Stomach (tissue), 19 donors: ENCODE measurements at places on chromosomes 6 and 20. TPM values are rescaled to one million over a fixed set of nuclear protein-coding genes. Genes with fewer than 3 reads are reported as not detected.

The TTLL9 gene
- not detected for total RNA-seq

The CFB gene
- 316 TPM for total RNA-seq

DNA sequence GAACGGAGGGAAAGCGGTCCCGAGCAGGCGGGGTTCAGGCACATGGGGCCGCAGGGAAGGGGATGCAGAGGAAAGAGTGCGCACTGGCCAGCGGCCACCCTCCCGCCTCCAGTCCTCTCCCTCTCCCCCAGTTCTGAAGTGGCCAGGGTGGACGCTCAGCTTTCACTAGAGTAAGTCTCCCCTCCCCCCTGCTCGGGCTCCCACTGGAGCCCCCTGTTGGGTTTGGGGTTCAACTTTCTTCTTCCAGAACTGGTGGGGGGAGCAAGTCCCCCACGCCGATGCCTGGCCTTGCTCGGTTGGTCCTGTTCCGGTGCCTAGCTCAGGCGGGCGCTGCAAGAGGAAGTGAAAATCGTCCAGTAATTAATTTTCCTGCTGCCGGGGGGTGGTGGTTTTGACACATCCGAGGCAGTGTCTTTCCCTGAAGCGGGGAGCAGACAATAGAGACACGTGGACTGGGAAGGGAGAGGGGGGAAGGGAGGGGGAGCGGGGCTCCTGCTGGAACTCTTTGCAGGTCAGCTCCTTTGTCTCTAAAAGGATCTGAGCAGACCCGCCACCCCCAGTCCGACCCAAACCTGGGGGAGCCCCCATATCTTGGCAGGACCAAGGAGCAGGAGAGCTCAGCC, 824 bp upstream of the SCRT2 start:
- H3K27me3 ChIP-seq, result no peaks in the 10 kb centered on the region
- H3K36me3 ChIP-seq, result no peaks in the 10 kb centered on the region
- H3K4me1 ChIP-seq, result peaks cover 22% of the 10 kb centered on the region
- no peak overlapping the region for H3K27ac ChIP-seq
- H3K4me3 ChIP-seq, result peak overlapping the region; percentile 5

The CST4 gene
- total RNA-seq, result not detected

GRCh38 chr6:38935051-38935450, 113.5 kb upstream of the GLP1R start:
- H3K27me3 ChIP-seq, result no peaks in the 10 kb centered on the region
- no peak overlapping the region for H3K4me3 ChIP-seq
- no peak for DNase-seq
- H3K4me1 ChIP-seq, result no peaks in the 10 kb centered on the region
- H3K27ac ChIP-seq, result no peak overlapping the region

DNA sequence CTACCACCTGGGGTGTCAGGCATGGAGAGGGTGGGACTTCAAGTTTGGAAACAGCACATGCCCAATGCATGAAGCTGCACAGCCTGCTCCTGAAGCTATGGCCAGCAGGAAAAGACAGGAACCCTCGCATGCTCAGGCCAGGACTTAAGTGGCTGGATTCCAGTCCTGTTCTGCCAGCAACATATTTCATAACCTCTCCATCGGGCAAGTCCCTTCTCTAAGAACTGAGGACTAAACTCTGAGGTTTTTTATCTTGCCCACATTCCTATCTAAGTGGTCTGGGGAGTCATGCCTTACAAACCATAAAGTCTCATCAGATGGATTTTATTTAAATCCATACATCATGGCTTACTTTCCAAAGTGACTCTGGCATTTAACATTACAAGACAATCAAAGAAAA, 27.5 kb upstream of the AGPAT4 start:
- no peaks in the 10 kb centered on the region for H3K36me3 ChIP-seq
- no peak overlapping the region for H3K4me3 ChIP-seq
- H3K27ac ChIP-seq, result no peak overlapping the region

The TNFRSF6B gene
- total RNA-seq, result not detected

GRCh38 chr20:2955257-2955970, 82.1 kb downstream of the PTPRA start:
- H3K27me3 ChIP-seq, result no peaks in the 10 kb centered on the region
- H3K4me1 ChIP-seq, result no peaks in the 10 kb centered on the region
- no peak overlapping the region for H3K27ac ChIP-seq
- peaks cover 24% of the 10 kb centered on the region for H3K36me3 ChIP-seq
- H3K4me3 ChIP-seq, result no peak overlapping the region

GRCh38 chr6:71888756-71889340, 2.5 kb downstream of the RIMS1 start:
- peaks cover 46% of the 10 kb centered on the region for H3K27me3 ChIP-seq
- H3K36me3 ChIP-seq, result no peaks in the 10 kb centered on the region
- no peak overlapping the region for H3K27ac ChIP-seq
- H3K4me1 ChIP-seq, result peaks cover 12% of the 10 kb centered on the region

DNA sequence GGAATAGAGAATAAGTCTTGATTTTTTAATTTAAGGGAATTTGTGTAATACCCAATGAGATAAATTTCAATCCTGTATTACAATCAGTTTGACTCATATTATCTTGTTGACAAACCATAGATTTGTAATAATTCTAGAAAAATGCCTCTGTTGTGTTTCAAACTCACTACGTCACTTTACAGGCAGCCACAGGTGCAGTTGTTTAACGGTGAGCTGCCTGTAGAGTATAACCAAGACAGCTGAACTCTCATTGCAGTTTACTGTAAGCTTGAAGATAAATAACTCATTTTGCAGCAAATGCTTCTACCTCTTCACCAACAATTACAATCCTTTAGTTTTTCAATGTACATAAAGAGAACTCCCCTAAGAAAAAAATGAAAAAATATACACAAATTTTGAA, 114.3 kb downstream of the PRKN start:
- no peaks in the 10 kb centered on the region for H3K36me3 ChIP-seq
- no peak for DNase-seq
- H3K27ac ChIP-seq, result no peak overlapping the region
- peaks cover 10% of the 10 kb centered on the region for H3K4me1 ChIP-seq
- no peaks in the 10 kb centered on the region for H3K27me3 ChIP-seq

GRCh38 chr6:95143408-95144180, 433.7 kb upstream of the MANEA start:
- H3K4me1 ChIP-seq, result no peaks in the 10 kb centered on the region
- H3K36me3 ChIP-seq, result no peaks in the 10 kb centered on the region
- no peaks in the 10 kb centered on the region for H3K27me3 ChIP-seq
- no peak for DNase-seq

DNA sequence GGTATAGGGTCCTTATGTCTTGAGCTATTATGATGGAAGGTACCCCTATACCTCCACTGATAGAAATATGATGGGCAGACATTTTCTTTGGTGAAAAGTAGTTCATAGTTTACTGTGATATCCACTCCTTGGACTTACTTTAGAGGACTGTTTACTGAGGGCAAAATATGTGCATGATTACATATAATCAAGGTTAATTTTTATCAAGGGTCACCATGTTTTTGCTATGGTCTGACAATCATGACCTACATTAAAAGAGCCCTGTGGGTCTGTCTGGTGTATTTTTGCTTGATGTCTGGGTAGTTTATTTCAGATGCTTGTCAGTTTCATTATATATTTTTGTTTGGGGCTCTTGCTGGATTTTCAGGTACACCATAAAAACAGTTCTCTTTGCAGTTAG, 40.1 kb downstream of the CDKAL1 start:
- H3K4me1 ChIP-seq, result peaks cover 21% of the 10 kb centered on the region
- H3K4me3 ChIP-seq, result no peak overlapping the region

DNA sequence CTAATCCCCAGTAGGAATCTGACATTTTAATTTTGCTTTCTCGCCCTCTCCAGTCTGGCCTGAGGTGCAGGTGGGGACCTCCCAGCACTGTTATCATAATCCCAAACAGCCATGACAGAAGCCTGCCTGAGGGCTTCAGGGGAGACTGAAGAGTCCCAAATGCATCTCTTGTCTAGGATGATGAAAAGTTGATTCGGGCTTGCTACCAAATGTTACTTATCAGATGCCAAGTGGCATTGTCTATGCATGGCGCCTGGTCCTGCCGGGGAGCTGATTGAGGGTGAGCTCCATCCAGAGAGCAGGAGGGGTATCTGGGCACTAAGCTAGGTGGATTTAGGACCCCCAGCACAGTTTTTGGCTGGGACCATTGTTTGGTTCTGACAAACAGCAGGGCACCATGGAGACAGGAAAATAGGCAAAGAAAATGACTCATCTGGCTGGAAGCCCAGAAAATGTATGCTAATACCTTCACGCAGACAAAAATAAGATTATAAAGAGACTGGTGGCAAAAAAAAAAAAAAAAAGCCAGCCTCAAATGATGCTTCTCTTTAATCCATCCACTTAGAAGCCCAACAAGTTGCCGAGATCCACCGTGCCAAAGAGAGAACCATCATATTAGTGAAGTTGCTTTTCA, 513.7 kb upstream of the SULF2 start:
- H3K36me3 ChIP-seq, result no peaks in the 10 kb centered on the region
- no peak overlapping the region for H3K27ac ChIP-seq
- no peak overlapping the region for H3K4me3 ChIP-seq
- no peaks in the 10 kb centered on the region for H3K4me1 ChIP-seq
- H3K27me3 ChIP-seq, result no peaks in the 10 kb centered on the region
- DNase-seq, result no peak

DNA sequence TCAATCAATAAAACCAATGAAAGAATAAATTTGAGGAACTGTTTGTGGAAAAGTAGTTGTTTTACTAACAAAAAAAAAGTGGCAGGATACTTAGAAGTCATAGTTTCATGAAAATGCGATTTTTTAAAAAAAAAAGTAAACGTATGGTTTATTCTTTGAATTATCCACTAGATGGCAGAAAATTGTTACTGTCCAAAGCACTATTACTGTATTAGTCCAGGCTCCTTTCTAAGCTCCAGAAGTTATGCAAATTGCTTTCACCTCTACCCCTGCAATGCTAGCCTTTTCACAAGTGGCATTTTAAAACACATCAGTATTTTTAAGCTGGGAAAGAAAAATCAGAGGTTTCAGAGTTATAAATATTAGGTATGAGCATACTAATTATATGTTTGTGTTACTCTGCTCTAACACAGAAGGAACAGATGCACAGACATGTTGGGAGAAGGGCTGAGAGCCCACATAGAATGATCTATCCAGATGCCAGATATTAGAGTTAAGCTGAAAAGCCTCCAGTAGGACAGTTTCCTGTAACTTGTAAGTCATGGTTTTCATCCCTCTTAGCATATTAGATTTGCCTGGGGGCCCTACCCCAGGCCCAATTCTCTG, 63.9 kb downstream of the FHL5 start:
- H3K4me3 ChIP-seq, result no peak overlapping the region
- no peaks in the 10 kb centered on the region for H3K4me1 ChIP-seq
- no peaks in the 10 kb centered on the region for H3K27me3 ChIP-seq
- no peak overlapping the region for H3K27ac ChIP-seq
- peak; percentile 71 for DNase-seq
- H3K36me3 ChIP-seq, result no peaks in the 10 kb centered on the region

DNA sequence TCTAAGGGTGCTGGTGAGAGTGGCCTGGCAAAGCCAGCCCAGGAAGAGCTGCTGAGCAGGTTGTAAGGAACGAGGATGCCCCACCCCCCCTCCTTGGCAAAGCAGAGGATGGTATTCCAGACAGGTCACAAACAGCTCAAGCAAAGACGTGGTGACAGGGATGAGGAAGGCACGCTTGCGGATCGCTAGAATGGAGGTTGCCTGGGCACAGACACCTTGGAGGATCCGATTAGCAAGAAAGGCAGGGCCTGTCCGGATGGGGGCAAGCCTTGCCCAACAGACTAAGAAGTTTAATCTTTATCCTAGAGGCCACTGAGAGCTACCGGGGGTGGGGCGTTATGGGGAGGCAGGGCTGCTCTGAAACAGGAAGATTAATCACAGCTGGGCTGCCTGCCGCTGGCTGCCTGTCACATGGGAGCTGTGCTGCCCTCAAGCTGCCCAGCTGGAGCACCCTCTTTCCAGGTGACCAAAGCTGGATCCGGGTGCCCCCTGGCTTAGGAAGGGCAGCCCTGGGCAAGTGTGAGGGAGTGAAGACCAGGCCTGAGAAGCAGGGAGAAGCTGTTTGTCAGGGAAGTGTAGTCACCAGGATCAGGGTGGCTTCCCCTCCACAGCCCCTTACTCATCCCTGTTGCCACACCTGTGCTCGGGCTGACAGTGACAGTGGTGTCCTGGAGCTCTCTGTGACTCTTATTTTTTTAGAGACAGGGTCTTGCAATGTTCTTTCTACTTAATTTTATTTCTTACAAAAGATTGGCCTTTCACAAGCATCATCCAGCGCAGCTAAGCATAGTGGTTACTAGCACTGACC, 9.1 kb upstream of the MAPK13 start:
- peak; percentile 82 for DNase-seq
- H3K27ac ChIP-seq, result peak overlapping the region; percentile 52

DNA sequence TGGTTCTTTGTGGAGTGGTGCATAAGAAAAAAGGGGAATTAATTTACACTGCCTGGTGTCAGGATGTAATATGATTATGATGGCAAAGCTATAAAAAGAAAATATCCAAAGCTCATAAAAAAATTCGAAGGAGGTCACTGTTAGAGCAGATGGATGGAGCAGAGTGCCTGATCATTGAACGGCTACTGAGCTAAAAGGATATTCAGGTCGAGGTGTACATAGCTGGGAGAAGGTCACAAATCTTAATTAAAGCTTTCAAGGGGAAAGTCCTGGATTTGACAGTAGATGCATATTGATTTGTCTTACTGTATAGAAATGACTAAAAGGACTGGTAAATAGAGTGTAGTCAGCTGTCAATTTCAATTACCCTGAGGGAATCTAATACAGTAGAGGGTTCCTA, 84.4 kb downstream of the PKIB start:
- no peaks in the 10 kb centered on the region for H3K27me3 ChIP-seq
- no peak overlapping the region for H3K27ac ChIP-seq
- H3K4me1 ChIP-seq, result no peaks in the 10 kb centered on the region

DNA sequence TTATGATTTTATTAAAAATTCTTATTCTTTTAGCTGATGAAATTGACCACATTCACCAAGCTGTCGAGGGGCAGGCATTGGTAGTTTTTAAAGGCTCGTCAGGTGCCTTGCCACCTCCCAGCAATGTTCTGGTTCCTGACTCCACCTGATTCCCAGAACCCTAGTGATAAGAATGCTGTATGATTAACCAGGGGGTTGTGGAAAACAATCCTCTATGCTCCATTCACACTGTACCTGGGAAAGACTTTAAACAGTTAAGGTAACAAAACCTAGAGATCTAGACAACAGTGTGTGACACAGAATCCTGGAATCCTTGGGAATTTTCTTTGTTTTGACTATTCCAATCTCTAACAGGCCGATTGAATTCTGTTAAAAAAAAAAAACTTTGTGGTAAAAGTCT, 165.7 kb upstream of the OLIG3 start:
- DNase-seq, result peak; percentile 32
- H3K4me1 ChIP-seq, result peaks cover 26% of the 10 kb centered on the region
- peak overlapping the region; percentile 57 for H3K27ac ChIP-seq
- H3K4me3 ChIP-seq, result no peak overlapping the region

GRCh38 chr6:7150381-7151064, 42.8 kb downstream of the RREB1 start:
- DNase-seq, result peak; percentile 64
- H3K4me3 ChIP-seq, result no peak overlapping the region
- H3K27me3 ChIP-seq, result no peaks in the 10 kb centered on the region
- H3K36me3 ChIP-seq, result no peaks in the 10 kb centered on the region

The DCDC2 gene
- 0.58 TPM for total RNA-seq

The ATP9A gene
- total RNA-seq, result 58.9 TPM

DNA sequence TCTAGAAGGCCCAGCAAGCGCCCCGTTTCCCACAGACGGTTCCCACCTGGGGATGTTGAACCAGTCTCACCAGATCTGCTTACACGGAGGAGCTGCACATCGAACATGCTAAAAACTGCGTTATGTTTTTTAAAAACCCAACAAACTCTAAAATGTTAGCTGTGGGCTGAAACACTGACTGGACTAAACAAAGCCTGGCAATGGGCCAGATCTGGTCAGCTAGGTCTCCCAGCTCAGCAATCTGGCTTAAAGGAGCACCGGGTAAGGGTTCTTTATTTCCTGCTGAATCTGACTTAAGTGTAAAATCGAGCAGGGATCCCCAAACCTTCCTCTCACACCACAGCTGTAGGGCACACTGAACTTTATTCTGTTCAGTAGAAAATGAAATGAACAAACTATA, 156.9 kb downstream of the FOXC1 start:
- H3K4me1 ChIP-seq, result peaks cover 36% of the 10 kb centered on the region
- no peak overlapping the region for H3K4me3 ChIP-seq
- peak; percentile 66 for DNase-seq
- H3K27ac ChIP-seq, result no peak overlapping the region
- H3K36me3 ChIP-seq, result no peaks in the 10 kb centered on the region
